Activated T-helper 17 cell treated with anti-CD3 and anti-CD28 coated beads, Interleukin-2, amount 50 U/mL, for 72 hours (primary cell): ENCODE measurements at places on chromosomes 6 and 20. TPM values are rescaled to one million over a fixed set of nuclear protein-coding genes. Genes with fewer than 3 reads are reported as not detected.

The SDCBP2 gene
- total RNA-seq: 14.3 TPM

The ATP6V1G2 gene
- total RNA-seq: 2.4 TPM

- H3K27ac ChIP-seq: no peak overlapping the region
- peaks cover 9% of the 10 kb centered on the region for H3K4me1 ChIP-seq
- H3K36me3 ChIP-seq: peaks cover 5% of the 10 kb centered on the region
- H3K4me3 ChIP-seq: no peak overlapping the region
These were observed 3.8 kb upstream of the FKBP1A start for GRCh38 chr20:1396702-1397101.

DNA sequence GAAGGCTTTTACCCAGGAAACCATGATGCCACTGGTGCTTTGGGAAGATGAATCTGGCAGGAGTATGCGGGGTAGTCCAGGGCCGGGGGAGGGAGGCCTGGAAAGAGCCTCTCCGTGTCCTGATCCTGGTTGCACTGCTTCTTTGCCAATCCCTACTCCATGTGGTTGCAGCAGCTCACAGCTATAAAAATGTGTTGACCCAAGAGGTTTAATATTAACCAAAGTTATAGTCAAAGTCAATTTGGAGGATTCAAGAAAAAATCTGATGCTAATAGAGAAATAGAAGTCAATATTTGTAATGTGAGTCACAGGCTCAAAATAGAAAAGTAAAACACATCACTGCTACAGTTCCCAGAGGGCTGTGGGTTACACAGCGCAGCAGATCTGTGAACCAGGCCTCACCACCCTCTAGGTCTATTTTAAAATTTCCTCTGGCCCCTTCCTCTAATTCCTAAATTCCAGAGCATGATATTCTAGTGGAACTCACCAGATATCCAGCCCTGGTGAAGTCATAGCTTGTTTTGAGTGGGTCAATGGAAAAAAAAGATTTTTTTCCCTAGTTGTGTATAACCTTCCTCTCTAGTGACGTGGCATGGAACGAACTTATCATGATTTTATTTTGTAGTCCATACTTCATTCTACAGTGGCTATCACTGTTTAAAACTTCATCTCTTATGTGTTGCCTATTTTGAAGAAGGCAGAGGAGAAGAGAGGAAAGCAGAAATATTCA, 63.2 kb upstream of the BMP2 start:
- no peak overlapping the region for H3K27ac ChIP-seq
- no peak for ATAC-seq
- H3K4me3 ChIP-seq: no peak overlapping the region
- H3K27me3 ChIP-seq: no peaks in the 10 kb centered on the region

DNA sequence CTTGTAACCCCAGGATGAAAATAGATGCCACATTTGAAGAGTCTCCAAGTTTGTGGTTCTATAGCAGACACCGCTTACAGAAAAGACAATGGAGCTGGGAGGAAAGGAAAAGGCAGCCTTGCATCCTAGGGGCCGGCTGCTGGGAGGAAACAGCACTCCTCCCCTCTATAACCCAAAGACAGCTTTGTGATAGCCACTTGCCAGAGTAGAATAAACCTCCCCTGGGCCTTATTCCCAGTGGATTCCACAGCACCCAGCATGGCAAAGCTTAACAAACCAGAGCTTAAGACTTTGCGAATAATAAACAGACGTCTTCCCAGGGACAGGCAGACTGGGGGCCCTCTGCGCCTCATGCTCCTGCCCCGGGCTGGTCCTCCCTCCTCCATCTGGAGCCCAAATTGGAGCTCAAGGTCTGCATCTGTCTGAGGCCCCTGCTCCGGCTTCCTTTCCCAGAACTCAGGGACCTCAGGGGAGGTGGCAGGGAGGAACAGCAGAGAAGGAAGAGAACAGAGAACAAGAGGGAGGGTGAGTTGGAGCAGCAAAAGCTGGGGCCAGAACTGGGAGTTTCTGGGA, 8.8 kb upstream of the TAF8 start:
- H3K4me3 ChIP-seq: peak overlapping the region; percentile 97
- no peak for ATAC-seq
- H3K4me1 ChIP-seq: peaks cover 49% of the 10 kb centered on the region
- peak overlapping the region; percentile 88 for H3K27ac ChIP-seq

DNA sequence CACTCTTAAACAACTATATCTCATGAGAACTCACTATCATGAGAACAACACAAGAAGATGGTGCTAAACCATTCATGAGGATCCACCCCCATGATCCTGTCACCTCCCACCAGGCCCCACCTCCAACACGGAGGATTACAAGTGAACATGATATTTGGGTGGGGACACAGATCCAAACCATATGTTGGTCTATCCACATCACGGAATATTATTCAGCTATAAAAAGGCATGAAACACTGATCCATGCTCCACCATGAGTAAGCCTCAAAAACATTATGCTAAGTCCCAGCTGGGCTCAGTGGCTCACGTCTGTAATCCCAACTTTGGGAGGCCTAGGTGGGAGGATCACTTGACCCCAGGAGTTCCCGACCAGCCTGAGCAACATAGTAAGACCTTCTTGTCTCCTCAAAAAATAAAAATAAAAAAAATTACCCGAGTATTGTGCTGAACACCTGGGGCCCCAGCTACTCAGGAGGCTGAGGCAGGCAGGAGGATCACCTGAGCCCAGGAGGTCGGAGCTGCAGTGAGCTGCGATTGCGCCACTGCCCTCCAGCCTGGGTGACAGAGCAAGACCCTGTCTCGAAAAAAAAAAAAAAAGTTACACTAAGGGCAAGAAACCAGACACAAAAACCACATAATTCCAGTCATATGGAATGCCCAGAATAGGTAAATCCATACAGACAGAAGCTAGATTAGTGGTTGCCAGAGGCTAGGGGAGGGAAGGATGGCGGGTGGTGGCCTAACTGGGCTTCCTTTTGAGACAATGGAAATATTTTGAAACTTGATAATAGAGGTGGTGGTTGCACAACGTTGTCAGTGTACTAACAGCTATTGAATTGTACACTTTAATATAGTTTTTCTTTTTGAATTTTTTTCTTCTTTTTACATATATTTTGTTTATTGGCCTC, 43.1 kb downstream of the ZNF217 start:
- H3K4me3 ChIP-seq: no peak overlapping the region
- H3K27ac ChIP-seq: no peak overlapping the region
- no peak for ATAC-seq
- H3K4me1 ChIP-seq: no peaks in the 10 kb centered on the region
- no peaks in the 10 kb centered on the region for H3K36me3 ChIP-seq
- no peaks in the 10 kb centered on the region for H3K27me3 ChIP-seq

DNA sequence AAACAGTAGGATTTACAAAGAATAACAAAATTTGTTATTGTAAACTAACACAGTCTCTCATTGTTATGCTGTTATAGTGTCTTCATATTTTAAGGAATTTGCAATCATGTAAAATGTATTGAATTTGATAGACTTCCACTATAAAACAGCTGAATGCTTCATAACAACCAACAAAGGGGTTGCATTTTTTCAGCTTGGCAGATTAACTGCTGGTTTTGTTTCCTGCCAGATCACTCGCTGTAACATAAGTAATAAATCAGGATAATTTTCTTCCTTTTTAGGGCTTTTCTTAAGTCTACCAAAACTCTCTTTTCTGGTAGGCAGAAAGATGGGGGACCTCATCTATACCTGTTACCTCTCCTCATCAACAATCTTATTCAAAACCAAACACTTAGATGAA, 169.8 kb downstream of the SAMD5 start:
- no peak overlapping the region for H3K27ac ChIP-seq
- no peaks in the 10 kb centered on the region for H3K36me3 ChIP-seq
- H3K4me1 ChIP-seq: no peaks in the 10 kb centered on the region
- ATAC-seq: no peak
- H3K27me3 ChIP-seq: peaks cover 4% of the 10 kb centered on the region
- H3K4me3 ChIP-seq: no peak overlapping the region

DNA sequence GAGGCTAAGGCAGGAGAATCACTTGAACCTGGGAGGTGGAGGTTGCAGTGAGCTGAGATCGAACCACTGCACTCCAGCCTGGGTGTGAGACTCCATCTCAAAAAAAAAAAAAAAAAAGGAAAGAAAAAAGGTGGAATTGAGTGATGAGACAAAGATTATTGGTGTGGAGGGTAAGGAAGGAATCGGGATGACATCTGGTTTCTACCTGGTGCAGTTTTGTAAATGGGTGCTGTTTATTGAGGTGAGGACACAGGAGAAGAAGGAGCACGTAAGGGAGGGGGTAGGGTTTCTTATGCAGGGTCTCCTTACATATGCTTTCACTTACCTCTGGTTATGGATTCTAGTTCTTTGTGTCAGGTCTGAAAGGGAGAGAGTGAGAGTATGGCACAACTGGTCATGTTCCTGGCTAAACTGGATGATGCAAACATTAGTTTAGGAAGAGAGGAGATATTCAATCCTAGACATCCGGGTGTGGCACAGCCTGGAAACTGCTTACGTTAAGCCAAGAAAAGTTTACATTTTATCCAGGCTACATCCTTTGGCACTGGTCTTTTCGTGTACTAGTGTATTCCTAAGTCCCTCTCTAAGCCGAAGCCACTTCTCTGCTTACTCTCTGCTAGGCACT, 5.4 kb downstream of the RALY start:
- H3K27ac ChIP-seq: peak overlapping the region; percentile 46
- peak overlapping the region; percentile 10 for H3K4me3 ChIP-seq

DNA sequence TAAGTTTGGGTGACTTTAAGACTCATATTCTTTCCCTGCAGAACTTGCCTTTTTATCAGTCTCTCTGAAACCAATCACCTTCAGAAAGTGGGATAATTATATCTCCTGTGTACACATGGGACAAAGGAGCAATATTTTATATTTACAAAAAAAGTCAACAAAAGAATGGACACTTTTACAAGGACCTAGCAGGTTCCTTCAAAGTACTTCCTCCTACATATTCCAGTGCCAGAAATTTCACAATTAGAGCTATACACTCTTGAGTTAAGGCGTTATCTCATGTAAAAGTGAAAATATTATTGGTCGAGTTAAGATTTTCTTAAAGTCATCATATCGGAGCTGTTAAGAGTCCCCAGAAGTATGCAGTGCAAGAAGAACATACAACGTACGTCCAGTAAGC, 98.9 kb upstream of the MAFB start:
- ATAC-seq: no peak
- no peaks in the 10 kb centered on the region for H3K4me1 ChIP-seq
- no peaks in the 10 kb centered on the region for H3K36me3 ChIP-seq
- H3K27ac ChIP-seq: no peak overlapping the region
- no peak overlapping the region for H3K4me3 ChIP-seq
- peaks cover 11% of the 10 kb centered on the region for H3K27me3 ChIP-seq

- H3K4me1 ChIP-seq: peaks cover 27% of the 10 kb centered on the region
- peak; percentile 59 for ATAC-seq
- no peaks in the 10 kb centered on the region for H3K36me3 ChIP-seq
- H3K27me3 ChIP-seq: no peaks in the 10 kb centered on the region
- peak overlapping the region; percentile 72 for H3K4me3 ChIP-seq
- peak overlapping the region; percentile 76 for H3K27ac ChIP-seq
These were observed 33.4 kb downstream of the MTRES1 start for GRCh38 chr6:107061125-107062020.

GRCh38 chr6:71537717-71538116, 249.1 kb downstream of the OGFRL1 start:
- ATAC-seq: no peak
- H3K36me3 ChIP-seq: no peaks in the 10 kb centered on the region
- H3K27ac ChIP-seq: no peak overlapping the region
- H3K4me3 ChIP-seq: no peak overlapping the region

GRCh38 chr6:155387481-155387880, 68.2 kb downstream of the NOX3 start:
- no peak overlapping the region for H3K4me3 ChIP-seq
- H3K36me3 ChIP-seq: no peaks in the 10 kb centered on the region
- peaks cover 11% of the 10 kb centered on the region for H3K27me3 ChIP-seq
- H3K27ac ChIP-seq: no peak overlapping the region

DNA sequence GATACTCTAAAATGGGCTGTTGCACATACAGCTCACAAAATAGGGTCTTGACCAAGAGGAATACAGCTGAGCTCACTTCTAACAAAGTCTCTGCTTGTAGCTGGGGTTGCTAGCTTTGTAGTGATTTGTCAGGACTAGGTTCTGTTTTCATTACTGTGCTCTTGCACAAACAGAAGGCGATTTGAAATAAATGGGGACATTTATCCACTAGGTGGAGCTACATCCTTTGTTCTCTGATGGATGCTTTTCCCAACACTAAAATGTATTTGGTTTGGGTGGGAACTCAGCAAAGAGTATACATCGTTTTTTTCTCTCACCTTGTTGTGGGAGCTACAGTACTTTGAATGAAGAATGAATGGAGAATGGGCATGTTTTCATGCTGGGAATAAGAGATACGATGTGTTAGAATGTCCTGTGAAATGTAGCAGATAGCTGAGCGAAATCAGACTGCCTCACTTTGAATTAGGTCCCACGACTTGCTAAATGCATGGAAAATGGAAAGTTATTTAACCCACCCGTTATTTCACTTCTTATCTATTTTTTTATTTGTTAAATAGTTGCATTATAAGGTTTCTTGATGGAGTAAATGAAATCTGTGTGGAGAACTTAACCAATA, 494.7 kb upstream of the MAP3K7 start:
- H3K36me3 ChIP-seq: no peaks in the 10 kb centered on the region
- H3K27me3 ChIP-seq: no peaks in the 10 kb centered on the region
- H3K27ac ChIP-seq: no peak overlapping the region
- ATAC-seq: no peak
- H3K4me1 ChIP-seq: peaks cover 4% of the 10 kb centered on the region

DNA sequence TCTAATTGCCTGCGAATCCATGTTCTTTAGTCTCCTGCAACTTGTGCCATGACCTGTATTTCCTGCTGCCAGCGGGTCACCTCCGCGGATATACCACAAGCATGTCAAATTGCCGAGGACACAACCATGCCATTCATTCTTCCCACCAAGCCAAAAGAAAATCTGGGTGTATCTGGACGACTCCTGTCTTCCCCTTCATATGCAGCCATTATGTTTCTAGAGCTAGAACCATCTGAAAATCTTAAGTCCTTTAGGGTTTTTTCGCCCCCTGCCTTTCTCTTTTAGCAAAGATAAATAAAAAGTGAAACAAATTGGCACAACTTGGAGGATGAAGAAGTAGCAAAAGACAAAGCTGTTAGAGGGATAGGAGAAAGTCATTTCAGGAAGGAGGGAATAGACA, 242.6 kb downstream of the ARID1B start:
- peaks cover 39% of the 10 kb centered on the region for H3K4me1 ChIP-seq
- no peak for ATAC-seq
- no peaks in the 10 kb centered on the region for H3K27me3 ChIP-seq
- H3K36me3 ChIP-seq: peaks cover 4% of the 10 kb centered on the region
- peak overlapping the region; percentile 93 for H3K27ac ChIP-seq
- peak overlapping the region; percentile 77 for H3K4me3 ChIP-seq

DNA sequence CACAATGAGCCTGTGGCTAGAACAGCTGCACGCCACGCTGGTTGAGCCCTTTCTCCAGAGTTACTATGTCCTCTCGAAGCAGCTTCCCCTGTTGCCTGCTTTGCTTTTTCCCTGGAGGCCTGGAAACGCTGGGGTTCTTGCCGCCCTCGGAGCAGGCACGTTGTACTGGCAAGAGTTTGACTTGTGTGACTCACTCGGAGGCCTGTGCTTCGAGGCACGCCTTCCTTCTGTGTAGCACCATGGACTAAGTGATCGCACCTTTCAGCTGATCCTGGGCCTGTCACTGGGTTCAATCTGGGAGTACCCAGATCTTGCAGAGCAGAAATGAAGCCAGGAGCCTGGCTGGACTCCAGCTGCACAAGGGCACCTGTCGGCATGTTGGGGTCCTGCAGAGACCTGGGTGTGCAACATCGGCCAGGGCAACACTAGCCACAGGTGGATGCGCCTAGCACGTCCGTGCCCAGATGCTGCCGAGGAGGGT, 5.2 kb downstream of the INSM1 start:
- no peak overlapping the region for H3K4me3 ChIP-seq
- H3K27ac ChIP-seq: no peak overlapping the region
- peaks cover 4% of the 10 kb centered on the region for H3K4me1 ChIP-seq
- peaks cover 6% of the 10 kb centered on the region for H3K36me3 ChIP-seq
- peaks cover 41% of the 10 kb centered on the region for H3K27me3 ChIP-seq

- H3K36me3 ChIP-seq: peaks cover 90% of the 10 kb centered on the region
- ATAC-seq: no peak
These were observed 91.2 kb downstream of the RTN4IP1 start for GRCh38 chr6:106538145-106538544.
